ENCODE measurements at places on chromosomes 1 and 21. TPM values are rescaled to one million over a fixed set of nuclear protein-coding genes. Genes with fewer than 3 reads are reported as not detected.

The ALX3 gene
- total RNA-seq: not detected

GRCh38 chr1:19689085-19689757, 24.5 kb downstream of the HTR6 start:
- H3K27me3 ChIP-seq: no peaks in the 10 kb centered on the region
- no peaks in the 10 kb centered on the region for H3K36me3 ChIP-seq
- H3K4me1 ChIP-seq: peaks cover 48% of the 10 kb centered on the region
- H3K4me3 ChIP-seq: no peak overlapping the region
- H3K27ac ChIP-seq: peak overlapping the region; percentile 74
- no peak for DNase-seq

The THEM4 gene
- total RNA-seq: 31.4 TPM

GRCh38 chr1:194584052-194584451, 1397.6 kb upstream of the B3GALT2 start:
- no peak for DNase-seq
- no peak overlapping the region for H3K4me3 ChIP-seq
- H3K36me3 ChIP-seq: no peaks in the 10 kb centered on the region
- no peaks in the 10 kb centered on the region for H3K4me1 ChIP-seq
- H3K27me3 ChIP-seq: no peaks in the 10 kb centered on the region

GRCh38 chr21:39904457-39904856, 37.2 kb downstream of the PCP4 start:
- H3K27ac ChIP-seq: no peak overlapping the region
- no peak for DNase-seq
- no peak overlapping the region for H3K4me3 ChIP-seq
- no peaks in the 10 kb centered on the region for H3K4me1 ChIP-seq

DNA sequence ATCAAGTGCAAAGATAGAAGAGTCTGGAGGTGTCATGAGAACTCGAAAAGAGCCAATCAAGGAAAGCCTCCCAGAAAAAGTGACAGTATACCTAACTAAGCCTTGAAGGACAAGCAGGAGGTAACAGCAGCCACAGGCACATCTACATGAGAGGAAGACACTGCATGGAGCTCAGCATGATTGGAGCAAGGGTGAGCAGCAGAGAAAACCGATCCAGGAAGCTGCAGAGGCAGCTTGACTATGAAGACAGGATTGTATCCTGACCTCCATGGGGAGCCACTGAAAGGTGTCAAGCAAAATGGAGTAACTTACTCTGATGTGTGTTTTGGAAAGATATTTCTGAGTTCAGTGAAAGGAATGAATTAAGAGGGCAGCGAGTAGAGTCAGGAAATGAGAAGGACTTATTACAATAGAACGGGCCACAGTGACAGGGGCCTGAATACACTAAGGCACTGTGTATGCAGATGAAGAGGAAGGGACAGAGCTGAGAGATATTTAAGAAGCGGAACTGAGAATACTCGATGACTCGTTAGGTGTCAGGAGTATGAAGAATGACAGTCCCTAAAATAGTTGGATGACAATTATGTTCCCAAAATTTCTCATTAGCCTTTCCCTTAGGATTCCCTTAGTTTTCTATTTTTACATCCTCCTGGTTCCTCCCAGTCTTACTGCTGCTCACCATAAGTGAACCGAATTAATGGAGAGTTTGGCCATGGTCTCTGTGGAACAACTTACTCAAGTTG, 139.3 kb upstream of the NFIA start:
- H3K36me3 ChIP-seq: no peaks in the 10 kb centered on the region
- H3K27me3 ChIP-seq: no peaks in the 10 kb centered on the region
- no peak for DNase-seq
- no peak overlapping the region for H3K27ac ChIP-seq

DNA sequence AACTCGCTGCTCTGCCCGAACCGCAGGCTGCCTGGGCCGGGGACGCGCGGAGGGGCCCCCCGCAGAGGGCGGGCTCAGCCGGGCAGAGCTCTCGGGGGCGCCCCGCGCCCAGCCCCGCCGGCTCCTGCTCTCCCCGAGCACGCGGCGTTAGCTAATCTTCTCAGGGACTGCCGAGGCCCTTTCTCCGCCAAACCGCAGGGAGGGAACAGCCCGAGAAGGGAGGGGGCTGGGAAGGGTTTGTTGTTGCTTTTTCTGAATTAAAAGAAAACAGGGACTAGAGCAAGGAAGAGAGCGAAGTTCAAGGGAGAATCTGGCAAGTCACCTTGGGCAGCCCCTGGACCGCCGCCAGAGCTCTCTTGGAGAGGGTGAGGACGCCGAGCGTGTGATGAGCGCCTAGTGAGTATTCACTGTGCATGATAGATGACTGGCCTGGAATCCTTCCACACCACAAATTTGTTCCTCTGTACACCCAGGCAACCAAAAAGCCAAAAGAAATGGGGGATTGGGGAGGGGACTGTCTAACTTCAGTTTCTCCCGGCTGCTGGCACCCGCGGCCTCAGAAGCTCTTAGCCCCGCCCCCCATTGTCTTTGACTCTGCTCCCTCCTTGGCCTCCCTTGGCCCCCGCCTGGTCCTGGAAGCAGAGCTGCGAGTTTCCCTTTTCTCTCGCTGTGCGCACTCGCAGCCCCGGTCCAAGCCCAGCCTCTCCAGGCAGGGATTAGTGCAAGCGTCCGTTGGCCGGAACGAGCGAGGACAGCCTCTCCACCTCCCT, 19.7 kb upstream of the LMX1A start:
- H3K27me3 ChIP-seq: peaks cover 18% of the 10 kb centered on the region
- H3K4me1 ChIP-seq: peaks cover 20% of the 10 kb centered on the region
- DNase-seq: no peak
- no peak overlapping the region for H3K27ac ChIP-seq

The LCE3B gene
- not detected for total RNA-seq

The ZMYM4 gene
- 25.5 TPM for total RNA-seq

The HPDL gene
- 42.4 TPM for total RNA-seq

DNA sequence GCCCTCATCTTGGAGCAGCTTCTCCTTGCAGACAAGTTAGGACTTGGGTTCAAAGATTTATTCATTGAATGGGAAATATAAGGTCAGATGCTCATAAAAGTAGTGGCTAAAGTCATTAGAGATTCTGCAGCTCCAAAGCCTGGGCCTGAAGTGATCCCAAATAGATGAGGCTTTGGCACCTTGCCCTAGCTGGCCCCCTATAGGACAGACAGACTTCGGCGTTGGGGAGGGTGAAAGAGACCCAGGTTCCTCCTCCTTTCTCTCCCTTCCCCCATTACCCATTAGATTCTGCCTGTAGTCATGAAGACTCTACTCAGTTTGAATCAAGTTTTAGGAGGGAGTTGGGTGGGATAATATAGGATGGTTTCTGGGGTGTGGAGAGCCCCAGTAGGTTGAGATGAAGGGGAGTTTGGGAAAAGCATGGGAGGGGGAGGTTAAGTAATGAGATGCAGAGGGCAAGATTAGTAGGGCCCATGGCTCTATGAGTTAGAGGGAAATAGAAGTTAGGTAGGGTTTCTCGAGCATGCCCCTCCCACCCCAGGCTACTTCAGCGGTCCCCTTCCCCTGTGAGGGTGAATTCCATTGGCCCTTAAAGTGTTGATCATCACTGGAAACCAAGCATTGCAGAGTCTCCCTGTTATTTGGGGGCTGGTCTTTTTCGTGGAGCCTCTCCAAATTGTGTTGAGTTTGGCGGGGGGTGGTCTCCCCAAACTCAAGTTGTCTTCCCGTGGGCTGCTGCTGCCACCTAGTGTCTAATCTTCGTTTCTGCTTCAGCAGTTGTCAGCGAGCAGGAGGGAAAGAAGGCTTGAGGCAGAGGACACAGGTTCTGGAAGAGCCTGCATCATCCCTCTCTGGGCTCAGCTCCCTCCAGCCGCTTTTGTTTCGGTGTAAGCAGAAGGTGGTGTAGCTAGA, 2.1 kb upstream of the AHDC1 start:
- H3K4me1 ChIP-seq: peaks cover 56% of the 10 kb centered on the region
- no peaks in the 10 kb centered on the region for H3K27me3 ChIP-seq

The ID3 gene
- 18.4 TPM for total RNA-seq

- H3K27ac ChIP-seq: no peak overlapping the region
- H3K4me1 ChIP-seq: no peaks in the 10 kb centered on the region
- no peaks in the 10 kb centered on the region for H3K27me3 ChIP-seq
Measured at GRCh38 chr1:60894741-60895140, 187.6 kb upstream of the NFIA start.

DNA sequence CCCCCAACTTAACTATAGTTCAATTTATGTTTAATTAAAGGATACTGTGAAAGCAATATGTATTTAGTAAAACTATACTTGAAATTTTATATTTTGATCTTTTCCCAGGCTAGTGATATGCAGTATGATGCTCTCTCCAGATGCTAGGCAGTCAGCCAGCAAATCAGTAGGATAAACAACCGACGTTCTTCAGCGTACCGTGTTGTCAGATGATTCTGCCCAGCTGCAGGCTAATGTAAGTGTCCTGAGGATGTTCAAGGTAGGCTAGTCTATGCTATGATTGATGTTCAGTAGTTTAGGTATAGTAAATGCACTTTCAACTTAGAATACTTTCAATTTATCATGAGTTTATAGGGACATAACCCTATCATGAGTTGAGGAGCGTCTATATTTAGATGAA, 762.6 kb downstream of the MRPL39 start:
- no peaks in the 10 kb centered on the region for H3K36me3 ChIP-seq
- no peak for DNase-seq
- no peaks in the 10 kb centered on the region for H3K27me3 ChIP-seq

DNA sequence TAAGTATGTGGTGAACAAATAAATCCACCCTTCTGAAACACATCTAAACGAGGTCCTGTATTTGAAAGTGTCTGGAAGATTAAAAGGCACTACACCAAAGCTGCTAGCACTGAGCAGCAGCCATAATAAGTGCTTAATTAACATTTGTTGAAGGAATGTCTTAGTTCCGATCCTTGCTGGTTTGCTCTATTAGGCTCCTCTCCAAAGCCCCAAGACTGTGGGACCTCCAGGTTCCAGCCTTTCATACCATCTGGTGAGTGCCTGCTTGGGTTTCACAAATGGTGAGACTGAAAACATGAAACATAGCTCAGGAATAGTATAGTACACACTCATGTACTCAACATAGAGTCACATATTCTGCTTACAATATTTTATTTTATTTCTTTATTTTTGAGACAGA, 640 bp upstream of the CYP2J2 start:
- no peak for DNase-seq
- H3K27me3 ChIP-seq: no peaks in the 10 kb centered on the region
- H3K36me3 ChIP-seq: no peaks in the 10 kb centered on the region
- H3K27ac ChIP-seq: no peak overlapping the region

DNA sequence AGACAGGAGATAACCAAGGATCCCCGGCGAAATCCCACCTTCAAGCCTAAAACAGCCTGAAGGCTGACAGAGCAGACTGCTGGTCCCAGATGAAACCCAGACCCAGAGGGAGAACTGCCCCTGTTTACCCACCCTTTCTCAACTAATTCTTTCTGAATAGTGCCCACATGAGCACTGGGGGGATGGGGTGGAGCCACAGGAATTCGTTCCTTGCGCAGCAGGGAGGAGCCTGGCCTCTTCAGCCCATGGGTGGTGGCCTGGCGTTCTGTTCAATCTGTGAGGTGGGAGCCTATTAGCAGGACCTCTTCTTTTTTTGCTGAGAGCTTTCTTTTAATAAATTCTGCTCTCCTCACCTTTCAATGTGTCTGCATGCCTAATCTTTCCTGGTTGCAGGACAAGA, 6.6 kb upstream of the AK5 start:
- no peak for DNase-seq
- H3K27ac ChIP-seq: no peak overlapping the region
- no peaks in the 10 kb centered on the region for H3K27me3 ChIP-seq
- no peak overlapping the region for H3K4me3 ChIP-seq

The S100A7 gene
- total RNA-seq: not detected

GRCh38 chr1:200154069-200154767, 126.7 kb downstream of the NR5A2 start:
- DNase-seq: peak; percentile 28
- H3K4me1 ChIP-seq: peaks cover 27% of the 10 kb centered on the region
- H3K27ac ChIP-seq: no peak overlapping the region
- H3K4me3 ChIP-seq: no peak overlapping the region
- H3K27me3 ChIP-seq: no peaks in the 10 kb centered on the region
- no peaks in the 10 kb centered on the region for H3K36me3 ChIP-seq

DNA sequence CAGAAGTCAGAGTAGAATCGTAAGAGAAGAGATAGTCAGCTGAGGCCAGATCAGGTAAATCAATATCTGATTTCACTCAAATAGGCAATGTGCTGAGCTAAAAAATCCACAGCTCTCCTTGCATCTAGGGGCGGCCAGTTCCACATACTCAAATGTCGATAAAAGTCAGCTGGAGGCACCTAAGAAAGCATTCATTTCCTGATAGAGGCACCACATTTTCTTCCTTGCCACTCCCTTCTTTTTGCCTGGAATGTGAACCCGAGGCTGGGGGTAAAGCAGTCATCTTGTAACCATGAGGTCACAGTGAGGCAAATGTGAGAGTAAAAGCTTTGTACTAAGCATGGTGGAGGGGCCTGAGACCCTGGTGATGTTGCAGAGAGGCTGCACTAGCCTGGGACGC, 24.2 kb upstream of the CTPS1 start:
- H3K36me3 ChIP-seq: no peaks in the 10 kb centered on the region
- no peaks in the 10 kb centered on the region for H3K27me3 ChIP-seq
- H3K4me1 ChIP-seq: peaks cover 7% of the 10 kb centered on the region
- no peak for DNase-seq
- no peak overlapping the region for H3K4me3 ChIP-seq

DNA sequence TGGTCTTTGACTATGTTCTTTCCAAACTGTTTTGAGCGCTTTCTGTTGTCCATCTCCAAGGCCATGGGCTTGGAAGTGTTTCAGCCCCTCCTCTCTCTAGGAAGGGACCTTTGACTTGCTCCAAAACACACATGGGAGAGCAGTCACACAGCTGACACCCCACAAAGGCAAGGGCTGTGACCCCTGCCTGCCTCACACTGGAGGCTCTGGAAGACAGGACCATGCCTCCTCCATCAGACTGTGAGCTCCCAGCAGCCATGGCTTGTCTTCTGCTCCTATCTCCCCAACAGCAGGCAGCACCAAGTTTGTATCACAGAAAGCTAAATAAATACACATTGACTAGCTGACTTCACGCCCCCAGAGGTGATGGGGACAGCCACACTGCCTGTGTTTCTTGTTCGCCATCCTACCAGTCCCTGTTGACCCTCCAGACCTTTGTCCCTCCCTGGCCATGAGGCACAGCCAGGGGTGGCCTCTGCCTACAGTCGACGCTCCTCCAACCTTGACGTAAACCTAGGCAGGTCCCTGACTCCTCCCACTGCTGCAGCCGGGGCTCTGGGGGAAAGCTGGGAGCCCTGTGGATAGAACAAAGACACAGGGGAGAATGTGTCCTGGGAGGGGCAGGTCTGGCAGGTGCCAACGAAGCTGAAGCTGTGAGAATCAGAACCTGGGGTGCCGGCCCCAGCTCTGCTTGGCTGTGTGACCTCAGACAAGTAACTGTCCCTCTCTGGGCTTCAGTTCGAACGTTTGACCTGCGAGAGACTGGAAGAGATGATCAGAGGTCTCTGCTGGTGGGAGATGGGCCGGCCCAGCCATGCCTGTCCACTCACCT, 4.8 kb downstream of the PLA2G2F start:
- H3K36me3 ChIP-seq: no peaks in the 10 kb centered on the region
- no peaks in the 10 kb centered on the region for H3K4me1 ChIP-seq
- no peaks in the 10 kb centered on the region for H3K27me3 ChIP-seq
- DNase-seq: no peak

GRCh38 chr1:208599063-208599462, 354.9 kb upstream of the PLXNA2 start:
- no peak overlapping the region for H3K27ac ChIP-seq
- no peak overlapping the region for H3K4me3 ChIP-seq

The APOBEC4 gene
- total RNA-seq: not detected

The CD160 gene
- 24.6 TPM for total RNA-seq

The RHCE gene
- total RNA-seq: 0.26 TPM

- no peaks in the 10 kb centered on the region for H3K4me1 ChIP-seq
- H3K27me3 ChIP-seq: no peaks in the 10 kb centered on the region
- H3K27ac ChIP-seq: no peak overlapping the region
- no peak for DNase-seq
- H3K4me3 ChIP-seq: no peak overlapping the region
Measured at GRCh38 chr1:247998811-247999210, 14.6 kb upstream of the OR2L5 start.
